ENCODE measurements at places on chromosomes 3 and 15.
A peak's percentile ranks its signal among the peaks of the same experiment; 100 is the strongest.

DNA sequence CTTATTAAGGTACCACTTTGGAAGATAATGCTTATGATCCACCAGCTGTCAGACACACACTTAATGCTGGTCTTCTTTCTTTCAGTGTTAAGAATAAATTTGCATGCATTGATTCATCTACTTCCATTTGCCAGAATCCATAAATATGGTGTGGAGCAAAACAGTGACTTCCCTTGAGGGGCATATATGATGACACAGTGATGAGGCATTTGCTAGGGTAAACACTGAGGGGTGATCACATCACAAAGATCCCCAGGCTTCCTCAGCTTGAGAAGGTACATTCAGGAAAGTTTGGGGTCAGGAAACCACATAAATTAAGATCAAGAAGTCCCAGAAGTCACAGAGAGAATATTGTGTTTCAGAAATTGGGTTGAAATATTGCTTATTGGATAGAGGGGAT, 9.9 kb upstream of the ZBED2 start:
- DNase-seq, result no peak

GRCh38 chr3:171687581-171687980, 122.7 kb downstream of the PLD1 start:
- no peak for DNase-seq

- no peak for DNase-seq
These were observed 12.8 kb downstream of the RBP2 start for GRCh38 chr3:139463466-139463865.

DNA sequence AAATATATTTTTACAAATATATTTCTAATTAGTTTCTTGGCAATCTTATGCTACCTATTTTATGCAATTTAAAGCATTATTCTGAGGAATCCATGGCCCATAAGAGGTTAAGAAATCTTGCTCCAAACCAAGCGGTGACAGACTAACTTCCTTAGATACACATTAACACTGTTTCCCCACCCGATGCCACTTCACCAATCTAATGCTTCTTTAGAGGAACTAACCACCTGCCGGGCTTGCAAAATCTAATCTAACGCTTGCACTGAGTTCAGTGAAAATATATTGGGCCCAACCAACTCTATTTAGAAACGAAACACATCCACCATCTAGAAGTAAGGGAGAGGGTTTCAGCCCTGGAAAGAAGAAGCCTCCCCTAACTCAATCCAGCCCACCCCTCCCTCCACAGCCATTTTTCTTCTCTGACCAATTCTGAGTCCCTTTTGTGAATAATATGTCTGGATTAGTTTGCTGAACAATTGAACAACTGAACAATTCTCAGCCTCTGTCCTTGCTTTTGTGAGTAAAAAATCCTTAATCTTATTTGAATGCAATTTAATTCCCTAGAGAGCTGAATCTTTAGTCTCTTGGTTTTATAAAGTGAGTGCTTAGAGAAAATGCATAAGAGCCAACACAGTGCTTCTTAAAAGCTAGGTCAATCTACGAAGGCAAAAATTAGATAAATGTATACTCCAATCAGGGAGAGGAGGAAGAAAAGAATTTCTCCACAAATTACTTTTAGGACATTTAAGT, 150.4 kb upstream of the ADAMTS9 start:
- DNase-seq, result no peak

- no peak for DNase-seq
These were observed 29.5 kb upstream of the SEC13 start for GRCh38 chr3:10350324-10350985.

DNA sequence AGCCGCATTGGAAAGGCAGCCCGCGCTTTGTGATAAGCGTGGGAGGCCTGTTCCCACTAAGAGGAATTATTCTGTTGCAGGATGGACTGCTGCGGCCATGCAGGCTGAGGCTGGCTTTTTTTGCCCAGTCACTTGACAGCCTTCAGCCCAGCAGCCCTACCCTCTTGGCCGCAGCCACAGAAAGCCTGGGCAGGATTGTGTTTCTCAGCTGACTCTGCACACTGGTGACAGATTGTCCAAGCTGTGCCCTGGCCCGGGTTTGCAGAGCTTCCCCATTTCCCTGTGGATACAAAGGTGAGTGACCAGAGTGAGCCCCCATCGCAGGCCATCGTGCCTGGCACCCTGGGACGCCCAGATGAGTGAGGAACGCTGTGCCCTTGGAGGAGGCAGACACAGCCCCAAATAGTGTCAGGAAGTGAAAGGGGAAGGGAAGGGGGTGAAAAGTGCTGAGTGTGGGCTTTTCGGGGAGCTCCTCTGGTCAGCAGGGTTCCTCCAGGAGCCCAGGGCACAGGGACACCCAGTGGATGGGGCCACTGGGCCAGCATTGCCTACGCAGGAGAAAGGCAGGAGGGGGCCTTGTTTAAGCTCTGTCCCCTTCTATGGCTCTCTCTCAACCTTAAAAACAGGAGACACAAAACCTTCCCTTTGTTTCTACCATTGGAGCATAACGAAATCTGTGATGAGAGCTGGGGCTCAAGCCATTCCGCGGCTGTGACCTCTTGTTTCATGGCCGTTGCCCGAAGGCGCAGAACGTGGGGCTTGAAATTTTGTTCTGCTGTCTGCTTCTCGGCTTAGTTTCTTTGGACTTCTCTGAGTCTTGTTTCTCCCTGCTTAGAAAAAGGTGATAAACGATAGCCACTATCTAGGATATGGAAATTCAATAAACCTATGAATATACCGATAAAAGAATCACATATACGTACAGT, 91.5 kb upstream of the MEF2A start:
- no peak for DNase-seq

- peak; percentile 89 for DNase-seq
These were observed at the start of gene CFAP92 for GRCh38 chr3:128993461-128994172. Gene CFAP92, minus strand, starts transcription at chr3:128994076. Its CDS starts 772 bp downstream, at chr3:128993304.

GRCh38 chr3:126509597-126510307, 7.8 kb downstream of the UROC1 start:
- peak; percentile 52 for DNase-seq

DNA sequence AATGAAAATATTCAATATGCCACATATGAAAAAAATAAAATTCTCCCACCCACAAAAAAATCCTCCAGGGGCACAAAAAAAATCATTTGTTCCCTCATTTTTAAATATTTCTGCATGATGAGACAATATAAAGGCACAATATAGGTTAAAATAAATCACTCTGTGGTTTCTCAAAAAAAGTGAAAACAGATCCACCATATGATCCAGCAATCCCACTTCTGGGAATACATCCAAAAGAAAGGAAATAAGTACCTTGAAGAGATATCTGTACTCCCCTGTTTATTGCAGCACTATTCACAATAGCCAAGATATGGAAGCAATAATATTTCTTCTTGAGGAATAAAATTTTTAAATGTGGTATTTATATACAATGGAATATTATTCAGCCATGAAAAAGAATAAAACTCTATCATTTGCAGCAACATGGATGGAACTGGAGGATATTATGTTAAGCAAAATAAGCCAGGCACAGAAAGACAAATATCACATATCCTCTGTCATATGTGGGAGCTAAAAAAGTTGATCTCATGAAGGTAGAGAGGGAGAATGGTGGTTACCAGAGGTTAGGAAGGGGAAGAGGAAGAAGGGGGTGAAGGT, 1.5 kb downstream of the ATP8B4 start:
- DNase-seq, result no peak

- peak; percentile 59 for DNase-seq
These were observed 227.8 kb upstream of the LYSMD4 start for GRCh38 chr15:99961011-99961441.
